ENCODE measurements at places on chromosomes 6 and 20.
A peak's percentile ranks its signal among the peaks of the same experiment; 100 is the strongest.

DNA sequence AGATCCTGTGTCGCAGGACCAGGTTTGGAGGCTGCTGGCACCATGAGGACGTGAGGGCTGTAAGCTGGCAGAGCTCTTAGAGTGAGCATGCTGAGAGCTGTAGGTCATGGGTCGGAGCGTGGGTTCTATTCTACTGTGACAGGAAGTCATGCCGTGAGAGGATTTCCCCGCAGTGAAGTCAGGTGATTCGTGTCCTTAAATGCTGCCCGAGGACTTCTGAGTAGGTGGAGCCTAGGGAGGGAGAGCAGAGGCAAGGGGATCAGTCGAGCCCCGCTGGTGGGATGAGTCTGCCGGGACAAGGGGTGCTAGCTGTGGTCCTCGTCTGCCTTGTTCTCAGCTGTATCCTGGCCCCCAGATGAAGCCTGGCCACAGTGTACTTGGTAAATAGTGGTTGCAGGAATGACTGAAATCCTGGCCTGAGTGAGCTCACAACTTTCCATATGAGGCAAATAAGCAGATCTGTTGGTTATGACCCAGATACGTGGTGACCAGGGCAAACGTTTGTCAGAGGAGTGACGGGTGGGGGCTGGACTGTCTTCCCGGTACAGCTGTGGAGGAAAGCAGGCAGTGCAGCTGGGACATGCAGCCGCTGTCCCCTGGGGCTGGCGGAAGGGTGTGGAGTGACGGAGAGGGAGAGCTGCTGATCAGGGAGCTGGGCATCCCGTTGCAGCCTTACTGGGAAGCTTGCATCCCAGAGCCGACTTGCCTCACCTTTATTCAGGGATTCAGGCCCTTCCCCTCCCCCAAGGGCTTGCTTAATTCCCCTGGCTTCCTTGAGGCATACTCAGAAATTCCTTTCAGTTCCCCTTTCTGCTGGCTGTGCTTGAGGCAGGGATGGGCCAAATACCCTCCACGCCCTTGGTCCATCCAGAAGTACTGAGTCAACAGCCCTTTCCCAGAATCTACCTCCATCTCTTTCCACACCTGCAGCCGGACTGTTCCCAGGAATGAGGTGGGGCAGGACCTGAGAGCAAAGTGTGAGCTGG is 250.9 kb upstream of the RREB1 start:
- DNase-seq: no peak

GRCh38 chr20:3400260-3401155 is 7.0 kb downstream of the DNAAF9 start:
- no peak for DNase-seq

GRCh38 chr20:19288636-19289035 is 76.2 kb downstream of the SLC24A3 start:
- no peak for DNase-seq

DNA sequence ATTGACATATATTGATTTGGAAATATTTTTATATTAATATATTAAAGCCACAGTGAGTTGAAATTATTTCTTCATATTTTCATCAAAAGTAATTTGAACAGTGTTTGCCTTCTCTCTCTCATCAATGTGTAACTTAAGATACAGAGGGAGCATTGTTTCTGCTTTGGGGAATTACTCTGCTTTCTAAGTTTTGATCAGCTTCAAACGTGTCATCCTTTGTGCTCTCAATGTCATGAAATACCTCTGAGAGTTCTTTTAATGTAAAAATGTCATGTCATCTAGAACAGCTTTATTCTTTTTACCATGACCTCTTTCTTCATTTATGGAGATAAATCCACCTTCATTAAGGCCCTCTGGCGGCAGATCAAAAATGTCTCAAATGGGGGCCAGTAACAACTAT is 259.4 kb upstream of the STXBP5 start:
- no peak for DNase-seq

DNA sequence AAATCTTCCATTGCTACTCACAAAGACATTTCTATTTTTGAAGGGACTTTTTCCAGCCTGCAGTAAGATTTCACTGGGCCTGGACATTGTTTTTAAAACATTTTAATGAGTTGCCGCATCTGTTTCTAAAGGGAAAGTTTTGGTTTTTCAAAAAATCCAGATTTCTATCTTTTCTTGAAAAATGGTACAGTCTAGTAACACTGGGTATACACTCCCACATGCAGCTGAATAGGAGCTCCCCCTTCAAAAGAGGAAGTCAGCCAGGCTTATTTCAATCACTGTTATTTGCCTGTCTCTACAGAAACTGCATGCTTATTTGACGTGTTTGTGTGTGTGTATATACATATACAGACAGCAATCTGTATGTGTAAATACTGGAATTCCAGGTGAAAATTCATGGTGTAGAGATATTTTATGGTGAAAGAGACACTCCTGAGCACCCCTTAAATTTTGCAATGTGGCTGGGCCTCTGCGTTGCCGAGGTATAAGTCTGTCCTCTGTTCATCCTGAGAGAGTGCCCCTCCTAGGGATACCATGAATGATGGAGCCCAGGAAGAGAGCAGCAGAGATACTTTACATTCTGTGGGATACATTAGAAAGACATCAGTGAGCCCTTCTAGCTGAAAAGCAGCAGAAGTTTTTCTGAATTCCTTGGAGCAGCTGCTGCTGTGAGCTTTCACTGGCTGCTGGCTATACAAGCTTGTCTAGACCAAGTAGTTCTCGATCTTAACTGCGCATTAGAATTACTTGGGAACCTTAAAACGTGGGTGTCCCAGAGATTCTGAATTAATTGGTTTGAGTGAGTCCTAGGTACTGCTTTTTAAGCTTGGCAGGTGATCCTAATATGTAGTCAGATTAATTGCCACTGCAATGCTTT is 12.0 kb upstream of the ABRACL start:
- no peak for DNase-seq

DNA sequence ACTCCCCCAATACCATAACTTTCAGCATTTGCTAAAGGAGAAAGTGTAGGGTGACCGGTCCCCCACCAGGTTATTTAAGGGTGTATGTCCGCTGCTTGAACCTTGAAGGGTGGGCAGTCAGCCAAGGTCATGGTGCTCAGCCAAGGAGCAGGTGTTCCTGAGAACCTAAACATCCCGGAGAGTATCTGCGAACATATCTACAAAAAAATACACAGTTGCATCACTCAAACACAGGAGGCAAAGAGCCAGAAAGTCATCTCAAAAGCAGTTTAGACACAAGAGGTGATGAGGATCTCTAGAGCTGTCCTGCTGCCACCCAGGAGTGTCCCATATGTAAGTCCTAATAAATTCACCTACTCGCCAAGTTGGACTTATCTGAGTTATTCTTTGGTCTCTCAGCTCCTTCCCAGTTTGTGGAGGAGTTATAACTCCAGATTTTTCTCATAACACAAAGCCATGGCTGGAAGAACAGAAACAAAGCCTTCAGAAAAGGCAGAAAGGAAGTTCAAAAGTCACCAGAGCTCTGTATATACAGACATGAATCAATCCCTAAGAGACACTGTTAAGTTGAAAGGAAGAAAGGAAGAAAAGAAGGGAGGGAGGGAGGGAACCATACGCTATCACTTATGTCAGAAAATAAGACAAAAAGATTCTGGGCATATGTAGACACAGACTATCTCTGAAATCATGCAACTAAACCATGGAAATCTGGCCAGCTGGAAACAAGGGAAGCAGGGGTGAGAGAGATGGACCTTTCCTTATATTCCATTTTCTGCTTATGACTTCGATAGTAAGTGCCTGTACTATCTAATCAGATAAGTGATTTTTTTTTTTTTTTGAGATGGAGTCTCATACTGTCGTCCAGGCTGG is 11.3 kb downstream of the MBOAT1 start:
- no peak for DNase-seq

DNA sequence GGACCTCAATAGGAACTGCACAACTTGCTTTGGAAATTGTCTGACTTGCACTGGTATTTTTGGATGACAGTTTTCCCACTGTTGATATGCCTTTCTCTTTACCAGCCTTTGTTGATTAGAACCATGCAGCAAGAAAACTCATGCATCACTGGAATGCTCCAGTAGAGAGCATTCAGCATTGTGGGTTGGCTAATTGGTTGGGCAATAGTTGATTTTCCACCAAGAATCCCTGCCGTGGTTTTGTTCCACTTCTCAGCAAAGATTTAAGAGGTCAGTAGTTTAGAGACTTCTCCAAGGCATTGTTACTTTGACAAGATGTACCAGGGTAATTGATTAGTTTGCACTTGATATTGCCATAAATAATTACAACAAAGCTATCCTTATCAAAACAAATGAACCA is 260.0 kb downstream of the DHX35 start:
- no peak for DNase-seq

GRCh38 chr6:14701946-14702345 is 543.9 kb upstream of the JARID2 start:
- no peak for DNase-seq

- no peak for DNase-seq
These were observed 11.8 kb upstream of the KCNQ2 start for GRCh38 chr20:63484236-63484635.

DNA sequence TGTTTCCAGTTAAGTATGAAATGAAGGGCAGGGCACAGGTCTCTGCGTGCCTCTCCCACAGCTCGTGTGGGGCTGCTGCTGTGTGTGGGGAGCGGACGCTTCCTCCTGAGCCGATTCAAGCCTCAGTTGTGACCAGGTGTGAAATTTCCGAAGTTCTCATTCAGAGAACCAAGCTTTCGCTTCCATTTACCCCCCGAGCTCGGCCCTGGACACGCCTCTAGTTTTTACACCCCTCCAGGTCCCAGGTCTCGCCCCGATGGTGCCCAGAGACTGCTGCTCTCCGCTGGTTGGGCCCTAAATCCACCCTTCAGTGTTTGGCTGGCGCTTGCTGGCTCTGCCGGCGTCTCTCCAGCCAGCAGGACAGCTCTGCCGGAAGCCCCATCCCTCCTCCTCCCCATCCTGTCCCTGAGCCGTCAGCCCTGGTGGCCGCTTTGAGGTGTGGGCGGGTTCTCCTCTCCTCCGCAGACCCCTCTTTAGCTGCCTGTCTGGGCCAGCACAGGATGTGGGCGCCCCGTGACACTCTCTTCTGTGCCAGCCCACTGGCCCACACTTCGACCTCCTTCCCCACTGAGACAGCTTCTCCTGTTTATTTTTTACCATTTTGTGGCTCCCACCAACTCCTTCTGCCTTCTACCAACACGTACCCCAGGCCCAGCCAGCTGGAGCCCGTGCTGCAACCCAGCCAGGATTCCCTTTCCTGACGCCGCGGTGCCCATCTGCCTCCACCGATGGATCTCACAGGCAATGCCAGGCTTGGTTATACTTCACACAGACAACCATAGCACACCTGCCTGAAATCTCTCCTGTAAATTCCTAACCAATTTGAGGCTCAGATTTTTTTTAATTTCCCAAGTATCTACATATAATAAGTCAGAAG is 142.8 kb downstream of the DLL1 start:
- DNase-seq: no peak

DNA sequence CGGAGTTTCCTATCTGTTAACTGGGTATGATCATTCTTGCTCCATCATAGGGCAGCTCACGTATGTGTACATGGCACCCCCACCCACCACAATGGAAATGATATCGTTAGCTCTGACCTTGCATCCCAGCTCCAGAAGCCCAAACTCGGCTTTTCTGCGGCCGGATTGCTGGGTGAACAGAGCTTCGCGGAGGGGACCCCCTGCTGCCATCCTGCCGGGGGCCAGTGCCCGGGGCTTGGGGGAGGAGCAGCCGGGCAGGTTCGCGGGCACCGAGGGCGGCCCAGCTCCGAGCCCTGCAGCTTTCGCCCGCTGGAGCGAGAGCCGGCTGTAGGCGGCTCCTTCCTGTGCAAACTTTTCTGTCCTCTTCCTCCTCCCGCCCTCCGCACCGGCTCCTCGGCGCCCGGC is 24.9 kb upstream of the FUCA2 start:
- no peak for DNase-seq

DNA sequence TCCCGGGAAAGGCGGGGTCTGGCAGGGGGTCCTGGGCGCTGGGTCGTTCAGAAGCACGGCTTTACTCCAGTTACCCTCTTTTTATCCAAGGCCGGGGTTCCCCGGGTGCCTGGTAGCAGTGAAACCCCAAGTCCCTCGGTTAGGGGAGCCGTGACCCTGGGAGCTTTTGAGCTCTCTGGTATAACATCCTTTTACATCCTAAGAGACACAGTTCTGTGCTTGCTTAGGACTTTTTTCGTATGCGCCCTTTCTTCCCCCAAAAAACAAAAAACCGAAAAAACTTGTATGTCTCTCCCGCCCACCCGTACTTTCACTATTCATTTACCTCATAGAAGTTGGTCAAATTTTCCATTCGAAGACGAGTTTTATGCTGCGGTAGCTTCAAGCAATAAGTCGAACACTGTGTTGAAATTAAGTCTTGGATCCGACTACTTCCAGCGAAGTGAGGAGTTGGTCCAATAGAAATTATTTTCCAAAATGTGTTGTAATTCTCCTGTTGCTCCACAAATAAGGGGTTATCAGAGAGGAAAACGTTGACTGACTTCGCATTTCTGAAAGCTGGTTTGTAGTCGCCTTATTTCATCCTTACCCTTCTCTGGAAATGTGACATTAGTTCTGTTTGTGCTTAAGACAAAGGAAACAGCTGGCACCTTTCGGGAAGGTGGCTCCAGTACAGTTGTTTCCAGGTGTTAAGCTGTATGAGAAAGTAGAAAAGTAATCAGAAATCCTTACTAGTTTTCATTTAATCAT is 816 bp upstream of the MAN1A1 start:
- no peak for DNase-seq

DNA sequence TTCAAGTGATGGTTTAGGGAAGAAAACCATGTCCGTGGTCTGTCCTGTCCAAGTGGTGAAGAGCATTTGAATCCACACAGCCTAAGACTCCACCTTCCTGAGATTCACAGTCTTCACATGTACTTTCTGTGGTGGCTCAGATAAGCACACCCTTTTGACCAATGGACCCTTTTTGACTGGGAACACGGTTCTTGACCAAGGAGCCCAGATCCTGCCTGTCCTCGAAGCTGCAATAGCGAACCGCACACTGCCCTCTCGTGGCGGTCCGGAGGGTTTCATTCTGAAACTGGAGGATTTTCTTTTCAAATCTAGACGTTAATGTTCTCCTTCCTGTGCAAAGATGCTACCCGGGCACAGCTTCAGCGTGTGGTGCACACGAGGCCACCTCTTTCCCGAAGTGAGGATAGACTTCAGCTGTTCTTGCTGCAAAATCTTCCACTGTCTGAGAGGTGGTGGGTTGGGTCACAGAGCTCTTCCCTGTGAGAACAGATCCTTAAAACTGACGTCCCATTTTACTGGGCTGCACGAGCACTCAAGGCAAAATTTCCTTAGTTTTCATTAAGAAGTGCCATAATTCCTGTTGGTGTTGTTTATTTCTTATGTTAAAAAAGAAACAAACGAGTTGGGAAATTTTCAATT is 90.5 kb downstream of the SYNJ2 start:
- DNase-seq: peak; percentile 23
